Umbilical cord (tissue), 2 donors: ENCODE measurements at places on chromosomes 6 and 20. TPM values are rescaled to one million over a fixed set of nuclear protein-coding genes. Genes with fewer than 3 reads are reported as not detected.

LRRC73 gene
- not detected for total RNA-seq

RIMS4 gene
- 2.9 TPM for total RNA-seq

GPR6 gene
- total RNA-seq, result not detected

ZNF311 gene
- total RNA-seq, result 7.7 TPM

OOEP gene
- total RNA-seq, result not detected

ADGRF5 gene
- 2.2 TPM for total RNA-seq

ZNF334 gene
- total RNA-seq, result 12.0 TPM

BMP6 gene
- 144 TPM for total RNA-seq

CRIP3 gene
- total RNA-seq, result 5.5 TPM

DDX43 gene
- total RNA-seq, result 2.6 TPM

CDYL gene
- 28.2 TPM for total RNA-seq

LAMA2 gene
- 107 TPM for total RNA-seq

SMIM13 gene
- 36.8 TPM for total RNA-seq

PRL gene
- 0.48 TPM for total RNA-seq

PRRT1 gene
- 1.2 TPM for total RNA-seq

CST8 gene
- not detected for total RNA-seq

PTCHD4 gene
- 3.4 TPM for total RNA-seq

CLPSL2 gene
- total RNA-seq, result not detected

PRND gene
- total RNA-seq, result 4.3 TPM

GPX5 gene
- 4.6 TPM for total RNA-seq

ARG1 gene
- 8.9 TPM for total RNA-seq

MEP1A gene
- 2.2 TPM for total RNA-seq

MACROD2 gene
- total RNA-seq, result 69.6 TPM

FITM2 gene
- total RNA-seq, result 8.7 TPM

FAM83C gene
- 0.72 TPM for total RNA-seq

GABRR2 gene
- total RNA-seq, result not detected

NOX3 gene
- not detected for total RNA-seq

MOCS1 gene
- total RNA-seq, result 10.4 TPM

PRDM1 gene
- 7.9 TPM for total RNA-seq

PPIL6 gene
- total RNA-seq, result 1.4 TPM

BHLHE23 gene
- total RNA-seq, result 2.6 TPM

ADGRB3 gene
- 5.1 TPM for total RNA-seq

HEBP2 gene
- 6.7 TPM for total RNA-seq

MOG gene
- 2.9 TPM for total RNA-seq

PSORS1C1 gene
- total RNA-seq, result 1.2 TPM

NFKBIL1 gene
- total RNA-seq, result 28.6 TPM

RFX6 gene
- total RNA-seq, result 0.72 TPM

PAK5 gene
- 3.1 TPM for total RNA-seq

GPANK1 gene
- total RNA-seq, result 9.6 TPM

BPIFB1 gene
- total RNA-seq, result 1.4 TPM

LY6G5C gene
- 0.48 TPM for total RNA-seq

BPIFA1 gene
- total RNA-seq, result not detected

SLC2A10 gene
- total RNA-seq, result 33.5 TPM

KCNB1 gene
- total RNA-seq, result 2.4 TPM

WASF1 gene
- total RNA-seq, result 4.8 TPM

RTEL1 gene
- 17.6 TPM for total RNA-seq

LY6G6D gene
- not detected for total RNA-seq

MANEA gene
- 26.7 TPM for total RNA-seq

KCNG1 gene
- 14.9 TPM for total RNA-seq

LCA5 gene
- total RNA-seq, result 21.2 TPM

HEY2 gene
- total RNA-seq, result 37.6 TPM

CGA gene
- total RNA-seq, result 8.2 TPM

MAVS gene
- total RNA-seq, result 14.7 TPM
